ENCODE measurements at places on chromosomes 5 and 9.

DNA sequence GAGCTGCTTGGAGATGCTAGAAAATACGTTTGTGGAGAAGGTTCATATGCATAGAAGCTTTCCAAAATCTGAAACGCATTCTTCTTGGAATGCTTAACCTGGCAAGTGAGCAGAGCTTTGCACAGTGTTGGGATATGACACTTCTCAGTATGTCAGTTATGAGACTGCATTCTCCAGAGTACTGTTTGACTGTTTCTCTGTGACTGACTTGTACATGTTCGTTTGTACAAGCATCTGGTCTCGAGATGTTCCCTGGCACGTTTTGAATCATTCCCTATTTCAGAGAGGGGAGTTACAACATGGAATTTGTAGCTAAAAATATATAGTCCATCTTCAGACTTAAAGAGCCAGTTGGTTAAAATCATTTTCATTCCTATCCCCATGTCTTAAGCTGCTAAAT is 272.4 kb downstream of the ARRDC3 start:
- DNase-seq, result no peak

- DNase-seq, result no peak
These were observed 115.2 kb downstream of the SIL1 start for GRCh38 chr5:139082813-139083498.

DNA sequence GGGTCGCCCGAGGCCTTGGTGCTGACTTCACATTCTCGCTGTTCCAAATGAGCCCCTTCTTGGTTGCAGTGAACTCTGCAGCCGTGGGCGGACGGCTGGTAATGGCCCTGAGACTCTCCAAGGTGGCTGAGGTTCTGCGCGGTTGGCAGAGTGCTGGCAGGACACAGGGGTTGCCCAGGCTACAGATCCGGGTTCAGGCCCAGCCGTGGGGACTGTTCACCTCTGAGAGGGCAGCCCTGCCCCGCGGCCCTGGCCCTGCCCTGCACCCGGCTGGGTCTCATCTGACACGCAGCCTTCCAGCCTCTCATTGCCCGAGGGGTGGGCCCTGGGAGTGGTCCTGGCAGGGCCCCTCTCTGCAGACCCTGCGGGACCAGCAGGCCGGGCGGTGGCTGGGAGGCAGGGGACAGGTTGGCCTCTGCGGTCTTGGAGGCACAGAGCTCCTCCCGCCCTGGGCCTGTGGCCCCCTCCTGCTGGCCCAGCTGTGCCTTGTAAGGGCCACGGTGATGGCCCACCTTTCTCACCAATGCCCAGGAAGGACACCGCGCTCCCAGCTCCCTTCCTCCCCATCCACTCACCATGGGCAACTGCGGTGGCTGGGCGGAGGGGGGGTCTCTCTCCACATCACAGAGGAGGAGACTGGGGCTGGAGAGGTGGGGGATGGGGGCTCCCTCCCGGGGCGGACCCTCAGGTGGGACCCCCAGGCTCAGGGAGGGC is 51.6 kb downstream of the AHRR start:
- no peak for DNase-seq

DNA sequence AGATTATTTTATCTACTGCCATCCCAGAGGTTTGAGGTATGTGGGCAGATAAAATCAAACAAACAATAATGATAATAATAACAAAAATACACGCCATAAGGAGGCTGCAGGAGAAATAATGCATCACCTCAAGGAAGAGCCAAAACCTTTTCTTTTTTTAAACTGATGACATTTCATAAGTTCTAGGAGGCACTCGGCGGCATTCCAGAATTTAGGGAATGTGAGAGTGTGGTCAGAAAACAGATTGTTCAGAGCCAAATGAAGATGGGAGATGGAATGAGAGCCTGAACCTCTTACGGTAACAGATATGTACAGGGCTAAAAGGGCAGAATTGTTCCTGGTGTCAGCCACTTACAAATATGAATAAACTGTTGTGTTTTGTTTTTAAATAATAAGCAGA is 615.0 kb upstream of the CHD1 start:
- DNase-seq, result no peak

GRCh38 chr9:130461218-130461630 is 16.5 kb downstream of the ASS1 start:
- peak; percentile 64 for DNase-seq

DNA sequence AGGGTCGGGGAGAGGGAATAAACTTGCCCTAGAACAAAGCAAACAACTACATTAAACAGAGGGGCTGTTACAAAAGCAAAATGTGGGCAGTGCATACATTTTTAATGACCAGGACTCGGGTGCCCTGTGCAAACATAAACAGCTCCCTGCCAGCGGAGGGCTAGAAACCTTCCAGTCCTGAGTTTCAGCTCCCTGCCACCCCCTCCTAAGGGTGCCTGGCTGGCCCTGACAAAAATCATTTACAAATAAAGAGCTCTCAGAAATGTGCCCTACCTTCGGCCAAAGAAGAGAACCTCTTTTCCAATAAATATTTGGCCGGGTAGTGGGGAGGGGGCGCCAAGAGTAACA is 29.5 kb downstream of the FOXD1 start:
- DNase-seq, result no peak

GRCh38 chr5:142568283-142568995 is 117.5 kb downstream of the FGF1 start:
- DNase-seq, result no peak

- no peak for DNase-seq
These were observed 233.9 kb upstream of the TBCA start for GRCh38 chr5:78009937-78010527.

GRCh38 chr5:91366551-91366950 is 16.6 kb downstream of the ARRDC3 start:
- no peak for DNase-seq

DNA sequence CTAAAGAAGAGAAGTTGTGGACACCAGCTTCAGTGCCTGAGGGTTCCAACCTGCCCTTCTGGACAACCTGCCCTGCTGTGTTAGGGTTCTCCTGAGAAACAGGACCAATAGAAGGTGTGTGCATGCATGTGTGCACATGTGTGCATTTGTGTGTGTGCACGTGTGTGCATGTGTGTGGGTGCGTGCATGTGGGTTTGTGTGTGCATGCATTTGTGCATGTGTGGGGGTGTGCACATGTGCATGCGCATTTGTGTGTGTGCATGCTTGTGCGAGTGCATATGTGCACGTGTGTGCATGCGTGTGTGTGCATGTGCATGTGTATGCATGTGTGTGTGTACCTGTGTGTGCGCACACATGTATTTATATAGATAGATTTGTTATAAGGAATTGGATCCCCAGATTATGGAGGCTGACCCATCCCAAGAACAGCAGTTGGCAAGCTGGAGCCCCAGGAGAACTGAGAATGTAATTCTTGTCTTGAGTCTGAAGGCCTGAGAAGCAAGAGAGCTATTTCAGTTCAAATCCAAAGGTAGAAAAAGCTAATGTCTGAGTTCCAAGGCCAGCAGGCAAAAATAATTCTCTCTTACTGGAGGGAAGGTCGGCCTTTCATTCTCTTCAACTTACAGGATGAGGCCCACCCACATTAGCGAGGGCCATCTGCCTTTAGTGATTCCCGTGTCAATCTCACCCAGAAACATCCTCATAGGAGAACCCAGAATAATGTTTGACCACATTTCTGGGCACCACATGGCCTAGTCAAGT is 62.9 kb upstream of the SYNPO start:
- DNase-seq, result no peak

DNA sequence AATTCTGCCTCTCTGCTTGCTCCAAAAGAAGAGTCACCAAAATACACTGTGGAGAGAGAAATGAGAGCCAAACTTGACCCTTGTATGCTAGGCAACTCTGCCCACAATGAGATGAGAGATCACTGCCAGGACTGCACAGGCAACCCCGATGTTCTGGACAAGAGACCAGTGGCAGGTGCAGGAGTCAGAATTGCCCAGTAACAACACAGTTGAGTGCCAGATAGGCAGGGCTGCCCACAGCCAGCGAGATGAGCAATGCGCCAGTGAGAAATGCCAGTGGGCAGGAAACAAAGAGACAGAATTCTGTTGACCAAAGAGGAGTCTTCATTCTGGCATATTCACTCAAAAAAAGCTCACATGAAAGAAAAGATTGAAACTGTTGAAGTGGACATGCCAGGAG is 570.7 kb downstream of the CAAP1 start:
- DNase-seq, result no peak

DNA sequence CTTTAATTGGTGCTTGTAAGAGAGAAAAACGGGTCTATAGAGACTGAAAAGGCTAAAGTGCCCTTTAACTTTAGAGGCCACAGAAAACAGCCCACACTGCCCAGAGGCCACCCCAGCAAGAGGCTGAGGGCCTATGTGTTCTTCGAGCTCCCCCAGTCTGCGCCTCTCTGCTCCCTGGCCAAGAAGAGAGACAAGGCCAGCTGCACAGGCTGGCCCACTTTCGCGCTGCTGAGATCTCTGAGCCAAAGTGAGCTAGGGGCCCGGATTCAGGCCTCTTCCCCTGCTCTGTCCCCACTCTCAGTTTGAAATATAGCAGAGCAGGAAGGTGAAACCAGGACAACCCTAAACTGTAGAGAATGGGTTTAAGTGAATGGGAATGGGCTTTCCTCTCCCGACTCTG is 132.0 kb upstream of the TRIM32 start:
- no peak for DNase-seq

- no peak for DNase-seq
These were observed 37.2 kb downstream of the CENPK start for GRCh38 chr5:65525726-65526125.

GRCh38 chr5:154653764-154654485 is 101.3 kb upstream of the LARP1 start:
- no peak for DNase-seq

DNA sequence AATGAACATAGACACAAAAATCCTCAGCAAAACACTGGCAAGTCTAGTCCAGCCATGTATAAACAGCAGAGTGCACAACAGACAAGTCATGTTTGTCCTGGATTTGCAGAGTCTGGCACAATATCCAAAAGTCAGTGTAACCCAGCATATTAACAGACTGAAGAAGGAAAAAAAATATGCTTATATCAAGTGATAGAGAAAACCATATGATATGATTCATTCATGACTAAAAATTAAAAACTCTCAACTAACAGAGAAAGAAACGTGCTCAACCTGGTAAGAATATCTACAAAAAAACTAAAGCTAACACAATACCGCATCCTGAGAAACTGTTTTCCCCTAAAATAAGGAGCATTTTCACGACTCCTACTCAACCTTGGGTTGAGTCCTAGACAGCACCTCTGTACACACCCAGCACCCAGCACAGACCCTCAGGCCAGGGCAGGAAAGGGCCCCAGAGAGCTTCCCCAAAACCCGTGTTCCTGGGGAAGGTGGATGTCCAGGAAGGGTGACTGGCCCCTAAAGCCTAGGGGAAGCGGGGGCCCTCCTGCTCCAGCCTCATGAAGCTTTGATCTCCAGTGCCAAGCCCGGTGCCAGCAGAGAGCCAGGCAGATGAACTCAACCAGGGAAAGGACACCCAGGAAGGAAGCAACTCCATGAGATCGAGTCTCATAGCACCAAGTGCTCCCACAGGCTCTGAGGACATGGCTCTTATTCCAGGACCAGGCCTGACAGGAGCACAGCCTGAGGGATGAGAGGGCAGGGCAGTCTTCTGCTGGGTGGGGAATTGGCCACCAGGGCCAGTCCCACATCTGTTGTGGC is 38.9 kb downstream of the ADAMTS2 start:
- no peak for DNase-seq

GRCh38 chr5:95252801-95253200 is 32.1 kb downstream of the MCTP1 start:
- no peak for DNase-seq

- no peak for DNase-seq
These were observed 803 bp upstream of the CCNO start for GRCh38 chr5:55234121-55234700.

GRCh38 chr9:78031444-78031892 is at the start of gene GNAQ:
Gene GNAQ, minus strand, starts transcription at chr9:78031811. Its CDS starts 576 bp downstream, at chr9:78031235.
- DNase-seq, result no peak

DNA sequence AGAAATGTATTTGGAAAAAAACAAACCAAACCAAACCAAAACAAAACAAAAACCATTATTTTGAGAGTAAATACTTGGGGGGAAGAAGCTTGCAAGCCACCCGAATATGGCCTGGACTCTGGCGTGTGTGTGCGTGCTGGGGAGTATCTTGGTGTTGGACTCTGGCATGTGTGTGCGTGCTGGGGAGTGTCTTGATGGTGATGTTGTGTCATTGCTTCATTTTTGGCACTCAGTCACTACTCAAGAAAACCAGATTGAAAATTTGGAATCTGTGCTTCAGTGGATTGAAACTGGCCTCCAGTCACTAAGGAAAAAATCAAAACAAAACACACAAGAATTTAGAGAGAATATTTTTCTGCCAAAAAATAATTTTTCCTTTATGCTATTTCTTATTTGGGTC is 76.1 kb downstream of the ARRDC3 start:
- DNase-seq, result no peak

GRCh38 chr5:132499440-132500243 is 9.1 kb upstream of the IRF1 start:
- no peak for DNase-seq

DNA sequence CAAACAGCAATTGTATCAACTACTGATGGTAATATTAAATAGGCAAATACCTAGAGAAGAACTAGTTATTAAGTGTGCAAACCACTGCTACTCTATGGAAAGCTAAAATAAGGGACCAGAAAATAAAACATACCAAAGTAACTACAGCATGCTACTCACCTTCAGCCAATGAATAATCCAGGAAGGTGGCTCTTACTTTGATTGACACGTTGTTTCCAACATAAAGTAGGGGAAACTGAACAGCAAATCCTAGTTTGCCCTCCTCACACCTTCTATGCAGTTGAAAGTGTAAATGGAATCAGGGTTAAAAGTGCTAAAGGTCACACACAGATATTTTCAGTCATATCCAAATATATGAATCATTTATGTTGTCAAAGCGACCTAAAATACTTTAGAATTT is 5.1 kb upstream of the FST start:
- DNase-seq, result no peak

- DNase-seq, result no peak
These were observed 383.0 kb downstream of the RAB3C start for GRCh38 chr5:58965677-58966414.

DNA sequence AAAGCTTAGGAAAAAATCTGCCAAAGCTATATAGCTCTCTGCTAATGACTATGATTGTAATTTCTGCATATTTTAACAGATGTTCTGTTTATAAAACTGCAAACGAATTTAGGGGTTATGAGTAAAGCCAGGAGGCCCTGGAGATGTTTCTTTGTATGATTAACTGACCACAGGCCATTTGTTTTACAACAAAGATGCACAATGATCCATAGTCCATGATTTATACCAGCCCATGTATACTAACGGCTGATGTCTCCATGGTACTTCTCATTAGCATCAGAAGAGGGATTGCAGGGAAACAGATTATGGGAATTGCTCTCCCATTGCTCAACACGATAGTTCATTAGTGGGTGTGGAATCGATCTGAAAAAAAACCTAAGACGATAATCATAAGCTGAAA is 78.9 kb downstream of the PPP2R2B start:
- no peak for DNase-seq

DNA sequence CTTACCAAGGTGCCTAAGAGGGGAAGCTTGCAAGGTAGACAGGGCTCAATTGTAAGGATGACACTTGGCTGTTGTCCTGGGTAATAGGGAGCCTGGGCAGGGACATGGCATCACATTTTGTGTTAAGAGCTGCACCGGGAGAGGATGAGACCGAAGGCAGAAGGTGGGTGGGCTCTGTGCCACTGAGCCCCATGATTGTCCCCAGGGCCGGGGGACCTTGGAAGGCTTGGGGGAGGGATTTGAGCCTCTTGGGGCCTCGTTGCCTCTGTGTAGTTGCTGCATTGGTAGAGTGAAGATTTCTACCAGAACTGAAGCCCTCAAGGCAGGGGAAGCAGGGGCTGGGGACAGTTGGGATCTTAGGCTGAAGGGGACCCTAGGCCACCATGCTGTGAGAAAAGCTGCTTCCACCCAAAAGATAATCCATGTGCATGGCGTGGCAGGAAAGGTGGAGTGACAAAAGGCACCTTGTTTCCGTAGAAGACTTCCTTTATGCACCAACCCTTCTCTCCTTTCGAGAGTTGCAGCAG is 11.9 kb downstream of the FGF18 start:
- DNase-seq, result no peak
